ENCODE measurements at places on chromosomes 3 and 15.

GRCh38 chr3:156016902-156017301 lies 103.5 kb upstream of the KCNAB1 start:
- DNase-seq: no peak

GRCh38 chr3:126955004-126955790 lies 27.7 kb upstream of the PLXNA1 start:
- DNase-seq: no peak

DNA sequence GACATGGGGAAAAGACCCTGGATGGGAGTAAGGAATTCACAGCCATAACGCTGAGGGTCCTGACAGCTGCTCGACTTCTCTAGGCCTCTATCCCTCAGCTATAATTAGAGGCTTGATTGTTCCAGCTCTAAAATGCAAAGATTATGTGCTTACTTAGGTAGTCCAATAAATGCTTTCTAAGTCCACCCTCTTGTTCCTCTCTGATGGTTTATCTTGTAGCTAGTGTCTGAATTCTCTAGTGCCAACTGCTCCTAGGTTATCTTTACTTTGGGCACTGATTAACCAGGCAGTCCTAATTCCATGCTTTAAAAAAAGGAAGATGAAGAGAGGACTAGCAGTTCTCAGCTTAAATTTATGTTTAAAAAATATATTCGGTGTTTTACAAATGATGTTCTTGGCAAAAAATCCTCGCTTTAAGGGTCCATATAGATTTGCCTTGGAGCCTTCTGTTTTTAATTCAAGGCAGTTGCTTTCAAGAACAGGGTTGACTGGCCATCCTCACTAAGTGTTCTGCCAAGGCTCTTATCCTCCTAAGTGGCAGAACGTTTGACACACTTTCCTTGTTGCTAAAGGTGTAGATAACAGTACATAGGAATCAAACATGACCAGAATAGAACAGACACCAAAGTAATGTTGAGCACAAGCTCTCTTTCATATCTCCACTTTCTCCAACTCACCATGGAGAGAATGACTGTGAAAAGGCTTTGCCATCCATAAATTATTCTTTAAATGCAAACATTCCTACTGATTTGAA lies 60.6 kb downstream of the THRB start:
- no peak for DNase-seq

DNA sequence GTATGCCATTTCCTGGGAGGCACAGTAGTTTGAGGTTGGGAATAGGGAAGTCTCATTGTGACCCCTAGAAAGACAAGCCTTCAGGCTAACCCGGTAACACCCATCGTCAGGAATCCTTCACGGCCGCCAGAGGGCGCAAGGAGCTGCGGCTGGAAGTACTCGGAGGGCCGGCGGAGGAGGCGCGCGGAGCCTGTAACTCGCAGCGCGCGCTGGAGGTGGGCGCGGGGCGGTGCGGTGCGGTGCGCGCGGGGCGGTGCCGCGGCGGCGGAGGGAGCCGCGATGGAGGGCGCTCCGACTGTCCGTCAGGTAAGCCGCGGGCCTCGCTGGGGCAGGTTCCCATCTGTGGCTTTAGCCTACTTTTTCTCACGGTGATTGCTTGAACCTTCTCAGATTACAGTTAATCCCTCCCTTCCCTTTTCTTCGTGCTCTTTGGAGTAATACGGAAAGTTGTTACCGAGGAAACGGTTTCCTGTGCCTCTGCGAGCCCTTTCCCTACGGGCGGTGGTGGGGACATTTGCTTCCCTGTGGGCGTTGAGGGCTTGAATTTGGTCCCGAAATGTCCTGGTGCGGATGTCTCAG lies at the start of gene GRAMD1C:
Gene GRAMD1C, plus strand, starts transcription at position 158 of the 579 bp plus-strand sequence. Its CDS starts 122 bp downstream, at position 280.
- peak; percentile 88 for DNase-seq

DNA sequence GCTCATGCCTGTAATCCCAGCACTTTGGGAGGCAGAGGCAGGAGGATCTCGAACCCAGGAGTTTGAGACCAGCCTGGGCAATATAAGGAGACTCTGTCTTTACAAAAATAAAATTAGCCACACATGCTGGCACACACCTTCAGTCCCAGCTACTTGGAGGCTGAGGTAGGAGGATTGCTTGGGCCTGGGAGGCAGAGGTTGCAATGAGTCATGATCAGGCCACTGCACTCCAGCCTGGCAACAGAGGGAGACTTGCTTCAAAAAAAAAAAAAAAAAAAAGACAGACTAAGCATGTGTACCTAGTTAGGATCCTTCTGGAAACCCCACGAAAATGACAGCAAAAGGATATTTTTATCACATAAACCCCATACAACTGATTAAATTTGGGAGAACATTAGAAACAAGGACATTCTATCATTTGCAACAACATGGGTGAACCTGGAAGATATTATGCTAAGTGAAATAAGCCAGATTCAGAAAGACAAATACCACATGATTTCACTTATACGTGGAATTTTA lies 44.9 kb downstream of the METTL6 start:
- no peak for DNase-seq

DNA sequence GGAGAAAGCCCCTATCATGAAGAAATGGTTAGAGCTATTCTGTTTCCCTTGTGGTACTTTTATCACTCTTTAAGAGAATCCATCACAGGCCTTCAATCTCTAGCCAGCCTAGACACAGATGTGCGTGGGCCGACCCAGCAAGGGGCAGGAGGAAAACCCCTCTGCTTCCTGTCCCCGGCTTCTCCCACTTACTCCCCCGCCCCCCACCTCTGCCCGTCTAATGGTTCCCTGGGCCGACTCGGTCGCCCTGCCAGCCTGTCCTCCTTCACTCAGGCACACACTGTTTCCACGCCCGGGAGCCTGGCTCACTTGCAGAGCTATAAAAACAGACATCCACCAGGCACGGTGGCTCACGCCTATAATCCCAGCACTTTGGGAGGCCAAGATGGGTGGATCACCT lies 58.3 kb upstream of the TFRC start:
- DNase-seq: no peak

DNA sequence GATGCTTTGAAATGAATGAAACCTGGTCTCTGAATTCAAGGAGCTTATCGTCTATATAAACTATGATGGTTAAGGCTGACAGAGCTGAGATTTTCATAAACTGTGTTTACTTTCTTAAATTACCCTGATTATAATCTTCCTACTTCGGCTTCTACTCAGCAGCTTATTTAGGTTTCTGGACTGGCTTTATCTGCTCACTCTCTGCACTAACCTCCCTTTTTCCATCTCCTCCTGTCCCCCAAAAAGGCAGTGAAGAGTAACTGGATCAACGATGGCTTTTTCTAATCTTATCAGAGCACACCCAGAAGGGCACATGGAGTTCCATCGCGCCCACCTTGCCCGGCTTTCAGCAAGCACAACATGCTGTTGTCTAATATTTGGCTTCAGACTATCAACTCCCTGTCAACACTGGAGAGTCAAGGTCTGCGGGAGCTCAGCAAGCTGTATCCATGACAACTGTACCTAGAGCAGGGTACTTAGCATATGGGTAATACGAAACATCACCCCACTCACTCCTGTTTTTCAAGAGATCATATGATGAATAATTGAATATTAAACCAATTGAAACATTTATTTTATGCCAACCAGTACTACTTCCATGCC lies 417.3 kb downstream of the GABRB3 start:
- DNase-seq: no peak
